ENCODE measurements at places on chromosomes 11 and 22.

DNA sequence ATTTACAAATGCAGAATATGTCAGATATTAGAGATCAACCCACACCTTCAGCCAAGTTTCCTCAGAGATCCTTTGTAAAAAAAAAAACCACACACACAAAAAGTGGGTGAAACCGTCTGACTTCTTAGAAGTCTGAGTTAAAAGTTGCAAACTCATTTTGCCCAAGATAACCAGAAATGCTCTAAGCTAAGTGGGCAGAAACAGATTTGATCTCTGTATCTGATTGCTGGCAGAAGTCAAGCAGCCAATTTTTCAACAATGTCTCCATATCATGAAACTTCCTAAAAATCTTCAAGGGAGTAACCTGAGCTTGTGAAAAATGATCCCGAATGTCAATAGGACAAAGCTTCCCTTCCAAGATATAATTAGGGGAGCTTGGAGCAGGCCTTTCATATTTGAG is 28.6 kb upstream of the ATXN10 start:
- no peak for DNase-seq

DNA sequence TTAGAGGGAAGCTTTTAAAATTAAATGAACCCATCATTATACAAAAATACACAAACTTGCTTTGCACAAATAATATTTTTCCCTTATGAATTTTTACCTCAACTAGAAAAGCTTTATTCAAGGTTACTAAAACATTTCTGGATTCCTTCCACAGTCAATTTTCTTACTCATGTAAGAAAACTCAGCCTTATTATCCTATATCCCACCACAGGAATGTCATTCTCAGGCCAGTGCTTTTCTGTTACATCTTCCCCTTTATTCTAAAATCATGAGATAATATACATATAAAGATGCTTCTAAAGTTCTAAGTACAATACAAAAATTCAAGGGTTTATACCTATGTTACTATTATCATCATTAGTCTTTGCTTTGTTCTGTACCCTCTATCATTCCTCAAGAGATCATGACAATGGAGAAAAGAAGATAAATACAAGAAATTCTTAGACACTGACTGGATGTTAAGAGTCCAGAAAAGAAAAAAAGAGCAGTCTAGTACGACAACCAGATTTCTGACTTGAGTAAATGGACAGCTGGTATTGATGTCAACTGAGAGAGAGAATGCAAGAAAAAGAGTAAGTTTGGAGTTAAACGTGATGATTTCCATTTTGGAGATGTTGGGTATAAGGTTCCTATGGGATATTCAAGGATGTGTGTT is 60.3 kb downstream of the MTMR2 start:
- no peak for DNase-seq

DNA sequence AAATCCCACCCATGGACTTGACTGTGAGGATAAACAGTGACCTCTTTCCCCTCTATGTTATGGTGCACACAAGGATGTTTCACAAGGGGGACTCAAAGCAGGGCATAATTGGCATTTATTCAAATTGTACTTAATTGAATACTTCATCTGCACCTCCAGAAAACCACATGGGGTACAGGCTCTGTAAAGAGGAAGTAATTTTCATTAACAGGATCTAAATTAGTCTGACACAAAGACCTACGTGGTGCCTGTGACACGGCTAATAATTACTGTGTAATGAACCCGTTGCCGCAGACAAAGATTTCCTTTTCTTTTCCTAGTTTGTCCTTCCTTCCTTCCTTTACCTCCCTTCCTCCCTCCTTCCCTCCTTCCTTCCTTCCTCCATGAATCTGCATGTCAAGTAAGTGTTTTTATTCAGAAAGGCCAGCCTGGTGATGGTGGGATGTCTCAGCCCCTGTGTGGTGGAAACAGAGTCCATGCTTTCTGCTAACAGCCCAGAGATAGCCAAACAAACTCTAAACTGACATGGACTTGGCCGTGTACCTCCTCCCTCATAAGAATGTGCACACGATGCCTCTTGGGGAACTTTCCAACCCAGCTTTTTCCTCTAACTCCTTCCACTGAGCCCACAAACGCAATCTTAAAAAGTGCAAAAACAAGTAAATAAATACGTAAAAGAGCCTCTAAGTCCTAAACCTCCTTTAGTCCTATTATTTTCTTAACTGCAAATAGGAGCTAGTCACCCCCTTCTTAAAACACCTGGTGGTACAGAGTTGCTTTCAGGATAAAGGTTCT is 118.8 kb downstream of the INSC start:
- DNase-seq: no peak

DNA sequence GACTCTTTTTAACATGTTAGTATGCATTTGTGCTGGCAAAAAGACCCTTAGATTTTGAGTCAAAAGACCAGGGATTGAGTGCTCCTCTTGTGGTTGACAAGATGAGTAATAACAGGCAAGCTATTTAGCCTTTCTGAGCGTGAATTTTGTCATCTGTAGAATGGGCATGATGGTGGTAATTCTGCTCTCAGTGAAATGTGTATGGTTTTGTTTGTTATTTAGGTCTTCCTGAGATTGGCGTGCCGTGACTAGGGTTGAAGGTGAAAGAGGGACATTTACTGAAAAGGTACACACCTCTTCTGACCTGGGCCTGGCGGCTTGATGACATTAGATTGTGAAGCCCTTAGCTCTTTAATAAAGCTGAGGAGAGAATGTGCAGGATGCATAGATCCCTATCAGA is 8.4 kb upstream of the CEP295 start:
- DNase-seq: no peak

- no peak for DNase-seq
Observed at GRCh38 chr22:32996702-32997101, 61.5 kb downstream of the SYN3 start.
